ENCODE measurements at places on chromosomes 6 and 20.

DNA sequence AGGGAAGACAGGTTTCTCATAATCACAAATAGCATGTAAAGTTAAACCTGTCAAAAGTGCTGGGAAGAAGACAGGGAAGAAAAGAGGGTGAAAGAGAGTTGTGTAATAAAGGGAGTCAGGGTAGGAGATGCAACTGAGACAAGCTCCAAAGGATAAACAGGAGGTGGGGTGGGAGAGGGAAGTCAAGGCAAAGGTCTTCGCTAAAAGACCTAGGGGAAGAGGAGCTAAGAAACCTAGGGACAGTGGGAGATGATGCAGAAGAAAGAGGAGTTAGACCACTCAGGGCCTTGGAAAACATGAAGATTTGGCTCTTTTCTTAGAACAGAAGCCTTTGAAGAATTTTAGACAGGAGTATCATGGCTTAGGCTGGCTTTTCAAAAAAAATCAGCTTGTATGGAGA is 7.0 kb downstream of the PRR3 start:
- DNase-seq = no peak

GRCh38 chr6:26611599-26611998 is 14.8 kb downstream of the ABT1 start:
- DNase-seq = peak; percentile 33

GRCh38 chr20:58634059-58634458 is 17.0 kb upstream of the STX16 start:
- no peak for DNase-seq

GRCh38 chr6:53107091-53107490 is 41.5 kb downstream of the GCM1 start:
- DNase-seq = no peak

- no peak for DNase-seq
Measured at GRCh38 chr6:119204719-119205118, 126.3 kb upstream of the FAM184A start.

DNA sequence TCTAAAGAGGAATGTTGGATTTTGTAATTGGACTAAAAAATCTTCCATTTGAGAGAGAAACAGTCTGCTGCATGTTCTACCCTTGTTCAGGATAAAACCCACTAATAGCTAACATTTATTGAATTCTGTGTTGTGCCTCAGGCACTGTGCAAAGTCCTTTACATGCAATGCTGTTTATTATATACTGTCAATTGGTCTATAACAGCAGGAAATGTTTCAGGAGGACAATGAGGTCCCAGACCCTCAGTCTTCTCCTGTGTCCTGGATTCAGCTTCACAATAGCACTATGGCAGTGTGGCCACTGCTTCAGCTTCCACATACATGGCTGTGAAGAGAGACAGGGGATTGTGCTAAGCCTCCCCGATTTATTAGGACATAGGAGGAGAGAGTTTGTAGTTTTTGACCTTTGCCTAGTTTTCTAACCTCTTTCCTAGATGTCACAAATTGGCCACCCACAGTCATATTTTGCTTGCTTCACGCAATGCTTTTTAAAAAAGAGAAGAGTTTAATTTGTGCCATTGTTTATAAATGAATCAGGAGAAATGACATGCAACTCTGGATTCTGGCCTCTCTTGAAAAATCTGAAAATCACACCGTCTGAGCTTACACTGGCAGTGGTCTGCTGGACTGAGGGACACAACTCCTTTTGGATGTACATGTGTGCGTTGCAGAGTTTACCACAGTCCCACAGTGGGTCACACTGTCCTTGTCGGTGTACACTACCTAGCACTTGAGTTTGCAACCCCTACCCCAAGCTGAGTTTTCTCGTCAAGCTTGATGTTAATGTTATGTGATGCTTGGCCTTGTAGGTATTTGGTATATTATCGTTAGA is 11.3 kb downstream of the PTPN1 start:
- DNase-seq = peak; percentile 64

GRCh38 chr6:13776602-13777001 is 37.8 kb downstream of the MCUR1 start:
- DNase-seq = no peak

DNA sequence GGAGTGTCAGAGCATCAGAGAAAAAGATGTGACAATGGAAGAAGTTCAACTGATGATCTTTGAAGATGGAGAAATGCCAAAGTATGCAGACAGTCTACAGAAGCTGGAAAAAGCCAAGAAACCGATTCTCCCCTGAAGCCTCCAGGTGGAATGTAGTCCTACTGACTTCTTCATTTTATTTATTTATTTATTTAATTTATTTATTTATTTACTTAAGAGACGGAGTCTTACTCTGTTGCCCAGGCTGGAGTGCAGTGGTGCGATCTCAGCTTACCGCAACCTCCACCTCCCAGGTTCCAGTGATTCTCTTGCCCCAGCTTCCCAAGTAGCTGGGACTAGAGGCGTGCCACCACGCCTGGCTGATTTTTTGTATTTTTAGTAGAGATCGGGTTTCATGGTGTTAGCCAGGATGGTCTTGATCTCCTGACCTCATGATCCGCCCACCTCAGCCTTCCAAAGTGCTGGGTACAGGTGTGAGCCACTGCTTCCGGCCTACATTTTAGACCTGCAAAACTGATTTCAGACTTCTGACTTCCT is 2.2 kb upstream of the RPF2 start:
- DNase-seq = no peak

DNA sequence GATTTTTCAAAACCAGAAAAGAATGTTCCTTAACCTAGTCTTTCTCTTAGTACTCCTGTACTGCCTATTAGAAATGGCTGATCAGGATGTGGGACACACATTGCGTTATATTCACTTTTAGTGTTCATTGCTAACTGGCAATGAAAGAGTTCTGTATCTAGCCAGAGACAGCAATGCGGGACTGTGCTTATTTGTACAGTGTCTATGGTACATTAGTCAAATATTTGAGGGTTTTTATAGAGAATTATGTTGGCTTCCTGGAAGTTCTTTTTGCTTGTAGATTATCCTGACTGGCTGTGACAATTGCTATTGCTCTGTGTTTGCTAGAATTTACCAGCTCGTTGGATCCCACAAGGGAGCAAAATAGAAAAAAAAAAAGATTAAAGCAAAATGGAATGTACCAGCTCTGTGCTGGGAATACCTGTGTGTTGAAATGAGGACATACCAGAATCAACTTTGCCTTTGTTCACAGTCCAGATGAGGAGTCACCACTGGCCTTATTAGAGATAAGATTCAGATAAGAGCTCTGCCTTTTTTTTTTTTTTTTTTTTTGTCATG is 22.4 kb upstream of the IFNGR1 start:
- no peak for DNase-seq

GRCh38 chr20:52422574-52423336 is 231.2 kb upstream of the ZFP64 start:
- DNase-seq = no peak

- DNase-seq = no peak
Measured at GRCh38 chr6:1784422-1784884, 174.7 kb downstream of the FOXC1 start.

DNA sequence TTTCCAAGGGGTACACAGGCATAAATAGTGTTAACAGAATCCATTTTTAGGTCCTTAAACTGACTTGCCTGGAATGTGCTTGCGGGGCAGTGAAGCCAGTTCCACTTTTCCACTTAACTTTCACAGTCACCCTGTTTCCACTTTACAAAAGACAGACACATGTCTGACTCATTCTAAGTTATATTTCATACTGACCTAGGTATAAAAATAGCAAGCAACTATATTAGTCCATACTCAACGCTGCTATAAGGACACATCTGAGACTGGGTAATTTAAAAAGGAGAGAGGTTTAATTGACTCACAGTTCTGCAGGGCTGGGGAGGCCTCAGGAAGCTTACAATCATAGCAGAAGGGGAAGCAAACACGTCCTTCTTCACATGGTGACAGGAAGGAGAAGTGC is 88.2 kb downstream of the MTFR2 start:
- no peak for DNase-seq

DNA sequence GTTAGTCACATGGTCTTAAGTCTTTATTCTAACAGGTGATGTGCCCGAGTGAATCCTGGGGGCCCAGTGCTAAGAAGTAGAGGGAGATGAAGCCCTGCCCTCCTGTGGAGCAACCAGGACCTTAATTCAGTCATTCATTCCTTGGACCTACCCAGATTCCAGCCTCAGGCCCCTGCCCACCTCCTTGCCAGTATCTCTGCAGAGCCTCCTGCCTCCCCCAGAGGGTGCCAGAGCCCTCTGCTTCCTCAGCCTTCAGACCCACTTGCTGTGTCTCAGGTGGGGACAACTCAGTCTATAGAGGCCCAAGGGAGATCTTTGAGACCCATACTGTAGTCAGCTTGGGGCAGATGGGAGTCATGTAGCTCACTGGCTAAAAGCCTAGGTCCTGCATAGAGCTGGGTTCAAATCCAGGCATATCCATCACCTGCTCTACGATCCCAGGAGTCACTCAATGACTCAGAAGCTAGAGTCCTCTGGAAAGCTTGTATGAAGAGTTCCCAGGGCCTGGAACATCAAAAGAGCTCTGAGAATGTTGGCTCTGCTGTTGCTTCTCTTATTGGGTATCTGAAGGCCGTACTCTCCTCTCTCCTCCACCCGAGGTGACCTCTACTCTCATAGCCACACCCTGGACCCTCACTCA is 3.9 kb upstream of the SIGLEC1 start:
- peak; percentile 64 for DNase-seq

DNA sequence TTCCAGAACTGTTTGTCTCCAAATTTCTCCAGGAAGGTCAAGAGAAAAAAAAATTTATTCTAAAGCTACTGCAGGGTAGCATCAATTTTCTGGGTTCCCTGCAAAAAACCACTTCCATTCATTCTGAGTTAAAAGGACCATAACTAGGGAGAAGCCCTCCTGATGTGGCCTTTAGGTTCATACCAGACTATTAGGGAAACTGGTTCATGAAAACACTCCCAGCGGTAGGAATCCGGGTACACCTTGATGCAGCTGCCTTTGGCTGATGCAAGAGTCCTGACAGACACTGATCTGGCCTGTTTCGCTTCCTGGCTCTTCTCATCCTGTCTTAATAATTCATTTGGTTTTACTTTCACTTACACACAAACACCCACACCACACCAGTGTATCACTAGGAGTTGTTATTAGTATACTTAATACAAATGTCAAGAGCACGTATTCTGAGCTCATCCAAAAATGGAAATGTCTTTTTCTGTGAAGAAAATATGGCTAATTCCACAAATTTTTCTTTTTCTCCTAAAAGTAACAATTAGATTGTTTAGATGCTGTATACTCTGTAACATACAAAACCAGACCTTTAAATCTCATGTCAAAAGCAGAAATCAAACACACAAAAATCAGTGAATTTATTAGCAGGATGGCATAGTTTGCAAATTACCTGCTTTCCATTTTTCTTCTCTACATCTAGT is 38.4 kb upstream of the ARHGAP18 start:
- DNase-seq = peak; percentile 96

DNA sequence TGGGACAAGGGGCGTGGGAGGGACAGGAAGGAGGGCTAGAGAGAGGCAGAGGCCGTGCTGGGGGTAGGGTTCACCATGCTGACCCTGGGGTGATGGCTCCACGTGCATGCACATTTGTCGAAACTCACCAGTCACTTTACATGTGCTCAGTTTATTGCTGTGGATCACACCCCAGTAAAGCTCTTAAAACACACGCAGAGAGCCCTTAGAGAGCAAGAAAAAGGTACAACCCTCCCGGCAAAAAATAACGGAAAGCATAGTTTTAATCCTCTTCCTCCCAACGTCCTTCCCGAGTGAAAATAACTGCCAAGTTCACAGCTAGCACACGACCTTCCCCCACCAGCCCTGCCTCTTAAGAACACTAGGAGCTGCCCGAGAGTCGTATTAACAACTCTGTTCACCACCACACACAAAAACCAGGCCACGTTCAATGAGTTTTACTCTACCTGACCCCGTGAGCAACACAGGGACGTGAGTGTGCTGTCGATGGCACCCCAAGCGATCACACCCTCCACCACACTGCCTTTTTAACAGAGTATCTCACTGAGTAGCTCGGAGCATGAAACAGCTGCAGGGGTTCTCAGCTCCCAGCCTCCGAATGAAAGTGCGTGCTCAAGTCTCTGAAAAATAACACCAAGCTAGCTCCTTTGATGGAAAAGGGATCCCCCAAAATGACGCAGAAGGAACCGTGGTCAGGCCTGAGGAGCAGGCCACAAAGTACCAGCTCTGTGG is 39.7 kb downstream of the TAF4 start:
- no peak for DNase-seq

DNA sequence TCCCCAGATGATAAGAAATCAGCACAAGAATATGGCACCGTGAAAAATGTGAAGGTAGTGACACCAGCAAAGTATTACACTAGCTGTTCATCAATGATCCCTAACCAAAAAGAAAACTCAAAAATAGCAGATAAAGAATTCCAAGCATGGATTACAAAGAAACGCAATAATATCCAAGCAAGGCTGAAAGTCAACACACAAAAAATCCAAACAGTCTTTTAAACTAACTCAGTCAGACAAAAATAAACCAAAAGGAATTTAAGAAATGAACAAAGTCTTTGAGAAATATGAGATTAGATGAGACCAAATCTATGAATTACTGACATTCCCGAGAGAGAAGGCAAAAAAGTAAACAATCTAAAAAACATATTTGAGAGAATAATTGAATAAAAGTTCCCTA is 976.1 kb upstream of the MAP3K7 start:
- DNase-seq = no peak

DNA sequence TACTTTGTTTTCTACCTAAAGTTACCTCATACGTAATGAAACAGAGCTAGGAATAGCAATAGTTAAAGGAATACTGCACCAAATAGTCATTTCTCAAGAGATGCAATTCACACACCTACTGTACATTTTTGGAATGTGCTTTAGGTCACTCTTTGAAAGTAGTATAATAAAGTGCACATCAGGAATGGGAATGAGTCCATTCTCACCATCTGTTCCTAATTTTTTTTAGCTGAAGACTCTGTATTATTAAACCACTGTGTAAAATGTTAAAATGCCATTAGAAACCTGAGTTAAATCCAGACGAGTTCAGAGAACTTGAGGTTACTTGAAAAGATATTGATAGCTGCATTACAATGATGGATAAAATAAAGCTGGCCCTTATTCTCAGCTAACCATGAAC is 51.9 kb upstream of the EPHA7 start:
- DNase-seq = no peak
